ENCODE measurements at places on chromosomes 4 and X.

GRCh38 chrX:124344246-124344645 lies 2.1 kb upstream of the SH2D1A start:
- DNase-seq = no peak

DNA sequence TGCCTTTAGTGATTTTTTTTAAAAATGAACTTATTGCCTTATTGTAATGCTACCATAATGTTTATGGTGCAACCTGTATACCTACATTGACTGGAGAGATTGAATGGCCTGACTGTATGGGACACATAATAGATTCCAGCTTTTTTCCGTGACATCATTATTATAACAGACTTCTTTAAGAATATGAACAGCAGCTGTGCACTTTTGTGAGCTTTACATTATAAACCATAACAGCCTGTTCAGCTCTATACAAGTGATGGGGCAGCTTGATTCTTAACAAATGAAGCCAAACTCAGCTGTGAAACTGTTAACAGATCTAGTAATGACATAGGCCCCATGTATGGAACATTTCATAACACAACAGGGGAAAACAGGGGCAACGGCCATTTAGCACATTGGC lies 187.0 kb downstream of the BMPR1B start:
- DNase-seq = no peak

- DNase-seq = no peak
Observed at GRCh38 chr4:3291969-3292570, 751 bp upstream of the RGS12 start.

DNA sequence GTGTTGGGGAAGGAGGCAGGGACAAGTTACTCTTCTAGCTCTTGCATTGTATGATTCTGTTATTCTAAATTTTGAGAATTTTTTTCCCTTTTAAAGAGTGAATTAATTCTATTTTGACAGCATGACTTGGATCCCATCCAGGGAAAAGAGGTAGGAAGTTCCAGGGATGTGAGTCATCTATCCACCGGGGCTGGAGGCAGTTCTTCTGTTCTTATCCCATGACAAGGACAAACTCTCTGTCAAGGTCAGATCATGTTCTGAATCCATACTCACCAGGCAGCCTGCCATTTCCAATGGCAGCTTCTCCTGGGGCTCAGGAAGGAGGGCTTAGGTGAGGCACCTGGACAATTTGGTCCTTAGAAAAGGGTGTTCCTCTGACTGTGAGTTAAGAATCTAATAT lies 132.0 kb upstream of the MED14 start:
- no peak for DNase-seq

GRCh38 chr4:81605271-81605670 lies 133.6 kb upstream of the RASGEF1B start:
- DNase-seq = no peak

DNA sequence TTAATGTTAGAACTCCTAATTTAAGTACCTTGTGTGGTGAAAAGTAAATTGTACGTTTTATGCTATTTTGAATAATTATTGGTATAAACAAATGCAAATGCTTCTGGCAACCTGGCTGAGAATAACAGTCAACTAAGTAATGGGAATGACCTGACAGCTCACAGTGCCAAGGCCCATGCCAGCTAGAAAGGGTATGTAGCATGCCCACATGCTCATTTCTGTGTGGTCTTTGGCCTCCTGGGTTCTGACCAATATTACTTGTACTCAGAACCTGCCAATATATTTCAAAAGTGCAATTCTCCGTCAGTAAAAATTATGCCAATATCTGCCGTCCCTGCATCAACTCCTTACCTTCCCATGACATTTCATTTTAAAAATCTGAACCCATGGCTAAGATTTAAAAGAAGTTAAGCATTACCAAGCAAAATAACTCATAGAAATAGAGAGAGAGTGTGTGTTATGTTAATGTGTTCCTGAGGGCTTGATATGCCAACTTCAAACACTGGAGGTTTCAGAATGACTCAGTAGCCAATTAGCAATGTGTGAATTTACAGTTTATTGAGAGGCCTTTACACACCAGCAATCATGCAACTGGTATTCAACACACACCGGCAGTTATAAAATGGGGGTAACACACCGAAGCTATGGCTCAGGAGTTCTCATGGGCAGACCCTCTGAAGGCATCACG lies 820.8 kb downstream of the FSTL5 start:
- no peak for DNase-seq

GRCh38 chr4:164876700-164877324 lies at the start of gene APELA:
TSS of gene APELA (plus strand) at chr4:164877178. CDS start at chr4:164877332, 154 bp downstream.
- DNase-seq = no peak

- no peak for DNase-seq
Observed at GRCh38 chr4:54513204-54513603, 144.6 kb upstream of the KIT start.

- peak; percentile 19 for DNase-seq
Observed at GRCh38 chrX:154013614-154014360, 5.9 kb downstream of the IRAK1 start.

GRCh38 chr4:144845411-144845810 lies 199.5 kb downstream of the HHIP start:
- DNase-seq = no peak

GRCh38 chr4:83370640-83370906 lies 35.9 kb upstream of the HPSE start:
- no peak for DNase-seq

GRCh38 chr4:151573945-151574344 lies 165.0 kb downstream of the FHIP1A start:
- DNase-seq = no peak

DNA sequence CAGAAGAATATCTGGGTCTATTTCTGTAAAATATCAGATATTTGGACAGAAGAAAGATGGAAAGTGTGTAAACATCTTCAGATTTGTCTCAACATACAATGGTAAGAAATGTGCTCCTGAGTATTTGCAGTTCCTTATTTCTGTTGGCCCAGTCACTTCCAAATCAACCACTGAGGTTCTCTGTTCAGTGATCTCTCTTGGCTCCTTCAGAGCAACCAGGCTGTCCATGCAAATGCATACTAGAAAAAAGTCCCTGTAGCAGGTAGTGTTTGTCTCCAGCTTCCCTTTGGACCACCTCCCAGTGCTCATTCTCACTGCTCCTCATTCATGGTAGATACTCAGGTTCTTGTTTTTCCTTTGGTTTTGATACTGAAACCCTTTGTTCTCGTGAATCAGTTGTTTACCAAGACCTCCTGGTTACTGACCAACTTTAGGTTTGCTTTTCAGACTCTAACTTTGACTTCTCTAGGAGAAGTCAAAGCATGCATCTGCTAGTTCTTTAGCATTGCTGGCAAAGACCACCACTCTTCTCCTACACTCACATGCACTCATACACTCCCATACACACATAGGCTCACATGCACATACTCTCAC lies 28.8 kb downstream of the ASIC5 start:
- DNase-seq = no peak

GRCh38 chr4:15868111-15868510 lies 70.4 kb downstream of the FGFBP1 start:
- no peak for DNase-seq

- DNase-seq = no peak
Observed at GRCh38 chr4:114015444-114015899, 36.0 kb upstream of the ARSJ start.

- DNase-seq = no peak
Observed at GRCh38 chr4:963276-964225, 9.8 kb downstream of the DGKQ start.

DNA sequence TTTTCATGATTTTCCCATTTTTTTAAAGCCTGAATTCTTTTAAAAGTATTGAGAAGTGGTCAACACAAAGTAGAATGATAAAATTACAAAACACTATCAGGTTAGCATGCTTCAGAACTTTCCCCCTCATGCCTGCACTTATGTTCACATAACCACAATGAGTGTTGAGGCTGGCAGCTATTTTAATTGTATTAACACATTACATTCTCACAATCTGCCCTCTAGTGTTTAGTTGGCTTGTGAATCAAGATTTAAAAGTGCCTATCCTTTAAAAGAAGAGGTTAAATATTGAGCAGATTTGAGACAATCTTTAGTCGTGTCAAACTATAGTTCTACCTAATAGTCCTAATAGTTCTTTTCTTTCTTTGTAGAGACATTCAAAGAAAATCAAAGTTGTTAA lies 93.6 kb upstream of the NAP1L5 start:
- DNase-seq = no peak

GRCh38 chr4:185651137-185651677 lies 115.9 kb upstream of the PDLIM3 start:
- no peak for DNase-seq

DNA sequence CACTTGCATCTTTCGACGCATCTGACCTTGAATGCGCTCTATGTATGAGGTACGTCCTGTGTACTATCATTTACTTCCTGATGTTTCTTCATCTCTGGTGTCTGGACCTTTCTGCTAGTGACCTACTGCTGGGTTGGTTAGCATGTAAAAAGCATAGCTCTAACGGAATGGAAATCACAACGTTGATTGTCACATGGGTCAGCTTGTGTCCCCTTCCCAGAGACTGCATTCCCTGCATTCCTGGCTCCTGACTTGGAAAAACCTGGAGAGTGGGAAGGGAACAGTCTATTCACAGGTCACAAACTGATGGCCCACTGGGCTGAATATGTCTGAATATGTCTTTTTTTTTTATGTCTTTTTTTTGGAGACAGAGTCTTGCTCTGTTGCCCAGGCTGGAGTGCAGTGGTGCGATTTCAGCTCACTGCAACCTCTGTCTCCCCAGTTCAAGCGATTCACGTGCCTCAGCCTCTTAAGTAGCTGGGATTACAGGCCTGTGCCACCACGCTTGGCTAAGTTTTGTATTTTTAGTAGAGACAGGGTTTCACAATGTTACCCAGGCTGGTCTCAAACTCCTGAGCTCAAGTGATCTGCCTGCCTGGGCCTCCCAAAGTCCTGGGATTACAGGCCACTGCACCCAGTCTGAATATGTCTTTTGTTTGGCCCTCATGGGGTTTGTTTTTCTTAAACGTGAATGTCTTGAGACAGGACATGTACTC lies 16.3 kb downstream of the LONRF3 start:
- DNase-seq = no peak

- DNase-seq = no peak
Observed at GRCh38 chr4:14265651-14266050, 638.1 kb upstream of the BOD1L1 start.

GRCh38 chr4:41874398-41874797 lies 60.8 kb upstream of the TMEM33 start:
- no peak for DNase-seq

DNA sequence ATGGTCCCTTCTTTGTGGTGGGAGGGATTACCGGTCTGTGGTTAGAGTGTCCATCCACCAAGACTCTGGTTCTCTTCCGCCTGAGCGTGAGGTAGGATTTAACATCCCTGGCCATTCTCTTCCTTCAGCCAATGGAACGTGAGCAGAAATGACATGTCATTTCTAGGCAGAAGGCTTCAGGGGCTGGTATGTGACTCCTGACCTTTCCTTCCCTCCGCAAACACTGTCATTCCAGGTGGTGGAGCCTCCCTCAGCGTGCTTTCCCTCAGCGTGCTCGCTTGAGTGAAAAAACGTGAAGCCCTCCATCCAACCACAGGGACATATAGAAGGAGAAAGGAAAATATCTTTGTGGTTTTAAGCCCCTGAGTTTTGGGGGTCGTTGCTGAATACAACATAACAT lies 34.0 kb upstream of the SLC10A4 start:
- DNase-seq = no peak

GRCh38 chrX:136130931-136131833 lies 16.2 kb upstream of the FHL1 start:
- DNase-seq = no peak

- DNase-seq = no peak
Observed at GRCh38 chr4:186825069-186825468, 101.4 kb upstream of the FAT1 start.

DNA sequence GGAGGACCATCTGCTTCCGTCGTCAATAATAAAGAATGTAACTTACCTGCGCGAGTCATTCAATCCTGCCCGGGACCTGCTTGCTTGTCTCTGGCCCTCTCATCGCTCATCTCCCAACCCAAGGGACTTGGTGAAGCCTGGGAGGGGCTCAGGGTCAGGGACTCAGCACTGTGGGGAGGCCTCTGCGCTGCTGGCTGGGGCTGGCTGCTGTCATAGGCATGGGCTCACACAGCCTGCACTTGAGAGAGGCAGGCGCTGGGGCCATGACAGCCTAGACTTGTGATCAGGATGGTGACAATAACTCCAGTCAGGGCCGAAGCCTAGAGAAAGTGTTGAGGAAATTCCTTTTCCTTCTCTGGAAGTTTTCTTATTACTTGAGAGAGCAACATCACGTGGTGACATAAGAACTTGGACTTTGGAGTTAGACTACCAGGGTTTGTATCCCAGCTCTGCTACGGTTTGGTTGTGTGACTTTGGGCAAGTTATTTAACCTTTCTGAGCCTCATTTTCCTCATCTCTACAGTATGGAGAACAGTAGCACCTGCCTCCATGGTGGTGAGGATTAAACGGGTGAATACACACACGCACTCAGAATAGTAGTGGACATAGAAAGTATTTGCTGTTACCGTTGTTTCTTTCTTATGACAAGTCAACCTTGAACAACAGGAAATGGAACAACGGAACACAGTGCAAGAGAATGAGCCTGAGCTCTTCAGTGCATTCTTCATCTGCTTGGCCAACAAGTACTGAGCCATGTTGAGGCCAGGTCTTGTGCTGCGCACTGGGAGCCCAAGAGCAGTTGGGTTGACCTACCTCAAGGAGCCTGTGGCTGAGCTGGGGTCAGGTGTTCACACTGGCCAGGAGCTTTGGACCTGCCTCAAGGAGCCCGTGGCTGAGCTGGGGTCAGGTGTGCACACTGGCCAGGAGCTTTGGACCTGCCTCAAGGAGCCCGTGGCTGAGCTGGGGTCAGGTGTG lies 60.5 kb downstream of the TBC1D14 start:
- no peak for DNase-seq

DNA sequence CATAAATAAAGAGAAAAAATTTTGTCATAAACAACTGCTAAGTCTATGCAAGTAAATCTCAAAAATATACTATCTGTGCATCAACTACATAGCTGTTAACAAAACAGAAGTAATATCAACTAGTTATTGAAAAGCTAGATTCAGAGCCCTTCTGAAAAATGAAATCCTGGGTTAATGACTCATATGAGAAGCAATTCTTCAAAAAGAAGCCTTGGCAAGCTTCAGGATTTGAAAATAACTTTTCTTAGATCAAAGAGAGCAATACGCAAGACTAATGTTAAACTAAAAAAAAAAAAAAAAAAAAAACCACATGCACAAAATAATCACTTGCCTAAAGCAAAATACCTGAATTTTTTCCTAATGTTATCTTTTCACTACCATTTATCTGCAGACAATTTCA lies 566.1 kb upstream of the BOD1L1 start:
- DNase-seq = no peak

GRCh38 chr4:8602686-8603430 lies 10.3 kb downstream of the CPZ start:
- no peak for DNase-seq

- no peak for DNase-seq
Observed at GRCh38 chr4:69832326-69833030, 27.5 kb downstream of the SULT1E1 start.

- no peak for DNase-seq
Observed at GRCh38 chr4:128793859-128794672, 15.4 kb upstream of the JADE1 start.

DNA sequence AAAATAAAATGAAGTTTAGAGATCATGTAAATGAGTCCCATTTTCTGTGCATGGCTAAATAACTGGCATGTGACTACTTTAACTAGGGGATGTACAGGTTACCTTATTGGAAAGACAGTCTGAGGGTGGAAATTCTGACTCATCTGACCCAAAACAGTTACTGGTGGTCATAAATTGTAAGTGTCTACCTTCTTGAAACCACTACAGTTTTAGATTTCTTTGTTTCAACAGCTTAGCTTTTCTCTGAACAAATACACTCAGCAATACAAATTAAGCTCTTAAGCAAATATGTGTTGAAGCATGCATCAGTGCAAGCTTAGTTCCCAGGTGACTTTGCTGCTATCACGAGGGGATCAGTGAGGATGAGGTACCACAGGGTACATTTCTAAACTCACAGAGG lies 60.7 kb upstream of the PGM2 start:
- no peak for DNase-seq

Data from activated CD8-positive, alpha-beta memory T cell treated with anti-CD3 and anti-CD28 coated beads for 1 hour (primary cell).